NCI-H1092 treated with DMSO at 0.1 percent for 48 hours (cell line): ENCODE measurements at places on chromosomes 6 and 20.

DNA sequence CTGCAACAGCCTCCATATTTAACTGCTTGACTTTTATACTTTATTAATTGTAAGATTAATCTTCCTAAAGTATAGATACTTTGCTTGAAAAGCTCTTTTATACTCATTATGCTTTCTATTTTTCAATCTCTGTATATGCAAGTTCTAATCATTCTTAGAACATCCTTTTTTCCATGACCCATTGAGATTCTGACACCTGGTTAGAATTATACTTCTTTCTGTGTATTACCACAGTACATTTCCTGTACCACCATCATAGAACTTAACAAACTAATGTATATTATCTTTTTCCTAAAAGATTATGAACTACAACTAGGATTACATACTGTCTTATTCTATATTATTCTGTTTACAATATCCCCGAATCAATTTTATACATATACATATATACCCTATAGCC, 13.5 kb downstream of the SERINC1 start:
- no peak for DNase-seq

- DNase-seq: no peak
Observed at GRCh38 chr20:47392721-47393073, 36.2 kb upstream of the ZMYND8 start.

GRCh38 chr20:35791821-35792220, 20.0 kb downstream of the PHF20 start:
- DNase-seq: no peak

GRCh38 chr6:48057601-48058000, 53.4 kb downstream of the PTCHD4 start:
- DNase-seq: no peak

GRCh38 chr6:53306819-53307347, 41.9 kb downstream of the ELOVL5 start:
- DNase-seq: no peak

GRCh38 chr6:5278565-5279120, 17.3 kb downstream of the FARS2 start:
- DNase-seq: no peak

GRCh38 chr6:14765106-14765505, 480.8 kb upstream of the JARID2 start:
- no peak for DNase-seq
